ENCODE measurements at places on chromosomes 3 and 15. TPM values are rescaled to one million over a fixed set of nuclear protein-coding genes. Genes with fewer than 3 reads are reported as not detected.

- no peak for DNase-seq
Measured at GRCh38 chr3:150371741-150372254, 36.3 kb upstream of the TSC22D2 start.

The DET1 gene
- 3.5 TPM for total RNA-seq

- DNase-seq, result no peak
Measured at GRCh38 chr3:172315401-172316091, 132.7 kb downstream of the GHSR start.

- DNase-seq, result no peak
Measured at GRCh38 chr3:81734742-81735141, 26.7 kb downstream of the GBE1 start.

GRCh38 chr3:53856964-53857363 lies 10.6 kb downstream of the IL17RB start:
- DNase-seq, result no peak

Measured in natural killer cell treated with Interleukin-12 subunit alpha and Interleukin-12 subunit beta and Interleukin-15 and Interleukin-18, amount 100 ng/mL, for 72 hours (primary cell).